RPMI7951 (cell line): ENCODE measurements at places on chromosomes 13 and 19. TPM values are rescaled to one million over a fixed set of nuclear protein-coding genes. Genes with fewer than 3 reads are reported as not detected.

TNNT1 gene
- 32.5 and 42.4 TPM in 2 replicates for total RNA-seq

DNAJB1 gene
- 94.7 and 95.9 TPM in 2 replicates for total RNA-seq

NLRP9 gene
- total RNA-seq = not detected in 2 replicates

DNA sequence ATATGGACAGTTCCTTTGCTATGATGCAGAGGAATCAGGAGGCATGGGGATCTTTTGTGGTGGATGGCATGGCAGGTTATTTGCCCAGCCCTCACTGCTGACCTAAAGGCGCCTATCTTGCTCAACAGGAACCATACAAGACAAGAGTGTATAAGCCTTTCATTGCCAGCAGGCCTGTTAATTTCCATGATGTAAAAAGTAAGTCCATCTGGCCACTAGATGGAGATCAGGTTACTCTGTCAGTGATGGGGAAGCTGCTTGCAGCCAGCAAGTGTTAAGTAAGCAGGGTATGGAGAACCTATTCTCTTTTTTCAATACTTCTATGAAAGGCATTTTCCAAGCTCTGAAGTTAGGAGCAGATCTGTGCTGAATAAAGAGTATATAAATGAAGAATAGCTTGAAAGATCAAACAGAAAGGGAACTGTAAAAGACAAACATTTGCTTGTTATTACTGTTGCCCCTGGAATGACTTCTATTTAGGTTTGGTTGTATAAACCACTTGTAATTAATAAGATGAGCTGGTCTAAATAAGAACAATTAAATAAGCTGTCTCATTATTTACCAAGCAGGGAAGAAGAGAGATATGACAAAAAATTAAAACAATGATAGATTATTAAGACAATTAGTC is 210.9 kb downstream of the RGCC start:
- DNase-seq = peak; percentile 84

DNA sequence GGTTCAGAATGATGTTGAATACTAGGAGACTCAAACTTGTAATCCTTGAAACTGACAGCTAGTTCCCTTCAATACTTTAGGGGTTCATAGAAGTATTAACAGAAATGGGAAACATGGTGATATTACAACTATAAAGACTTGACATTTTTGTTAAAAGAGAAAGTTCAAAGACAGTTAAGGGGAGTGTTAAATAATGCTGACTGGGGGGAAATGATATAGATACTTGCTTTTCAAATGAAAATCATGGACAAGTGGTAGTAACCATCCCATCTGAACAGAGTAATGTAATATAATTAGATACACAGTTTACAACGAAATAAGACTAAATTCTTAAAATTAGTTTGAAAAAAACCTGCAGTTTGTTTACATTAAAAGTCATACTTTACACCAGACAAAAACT is 6.6 kb upstream of the EEF1AKMT1 start:
- no peak for DNase-seq
